ENCODE measurements at places on chromosomes 12 and 14.

- DNase-seq, result no peak
Observed at GRCh38 chr12:124323771-124324530, 29.1 kb downstream of the RFLNA start.

- no peak for DNase-seq
Observed at GRCh38 chr12:48980389-48980952, 2.3 kb downstream of the WNT1 start.

DNA sequence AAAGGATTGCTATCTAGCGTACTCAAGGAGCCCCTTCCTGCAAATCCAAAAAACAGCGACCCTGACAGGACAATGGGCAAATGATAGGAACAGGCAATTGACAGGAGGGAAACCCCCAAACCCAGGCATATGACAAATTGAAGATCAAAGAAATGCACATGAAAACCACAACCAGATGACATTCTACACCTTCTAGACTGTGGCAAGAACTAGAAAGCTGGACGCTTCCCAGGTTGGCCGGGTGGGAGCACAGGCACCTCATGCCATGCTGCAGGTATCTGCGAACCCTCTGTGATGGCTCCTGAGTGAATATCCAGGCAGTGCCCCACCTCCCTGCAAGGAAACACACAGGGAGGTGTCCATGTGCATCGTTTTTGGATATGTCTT is 37.1 kb downstream of the CMKLR1 start:
- DNase-seq, result no peak

GRCh38 chr12:49990273-49990672 is 17.5 kb downstream of the AQP6 start:
- DNase-seq, result no peak

DNA sequence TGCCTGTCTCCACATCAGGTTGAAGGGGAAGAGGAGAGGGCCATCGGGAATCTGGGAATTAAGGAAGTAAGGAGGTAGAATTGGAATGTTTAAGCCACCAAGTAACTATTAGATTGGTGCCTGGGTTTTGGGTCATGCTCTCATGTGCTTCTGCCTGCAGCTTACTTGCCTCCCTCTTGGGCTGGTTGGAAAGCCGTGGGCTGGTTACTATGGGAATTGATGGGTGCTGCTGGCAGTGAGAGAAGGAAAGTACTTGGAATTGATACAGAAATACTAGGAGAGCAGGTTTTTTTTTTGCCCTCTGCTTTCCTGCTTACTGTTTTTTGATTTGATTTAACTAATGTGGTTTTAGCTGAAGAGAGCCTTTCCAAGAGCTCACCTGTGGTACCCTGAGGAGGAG is 493.5 kb upstream of the RGS6 start:
- no peak for DNase-seq

GRCh38 chr12:58601529-58601928 is 318.8 kb downstream of the LRIG3 start:
- DNase-seq, result no peak

- no peak for DNase-seq
Observed at GRCh38 chr14:99976021-99976420, 89.2 kb upstream of the EVL start.

DNA sequence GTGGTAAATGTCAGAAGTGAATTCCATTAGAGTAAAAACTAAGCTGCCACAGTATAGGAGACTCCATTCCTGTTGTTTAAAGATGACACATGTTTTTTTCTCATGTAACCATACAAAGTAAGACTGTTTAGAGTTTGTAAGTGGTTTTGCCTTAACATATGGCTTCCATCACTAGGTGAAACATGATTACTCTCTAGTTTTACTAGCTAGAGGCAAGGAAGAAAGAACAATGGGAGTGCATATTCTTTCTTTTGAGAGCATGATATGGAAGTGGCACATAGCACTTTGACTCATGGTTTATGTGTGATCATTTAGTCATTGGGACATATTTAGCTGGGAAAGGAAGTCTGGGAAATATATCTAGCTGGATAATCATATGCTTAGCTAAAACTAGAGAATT is 7.7 kb downstream of the ATF7IP start:
- DNase-seq, result no peak

- no peak for DNase-seq
Observed at GRCh38 chr14:30972882-30973582, 52.4 kb upstream of the AP4S1 start.

- no peak for DNase-seq
Observed at GRCh38 chr12:124554429-124555029, 12.9 kb downstream of the NCOR2 start.

- no peak for DNase-seq
Observed at GRCh38 chr14:78178071-78178470, 7.9 kb downstream of the NRXN3 start.

DNA sequence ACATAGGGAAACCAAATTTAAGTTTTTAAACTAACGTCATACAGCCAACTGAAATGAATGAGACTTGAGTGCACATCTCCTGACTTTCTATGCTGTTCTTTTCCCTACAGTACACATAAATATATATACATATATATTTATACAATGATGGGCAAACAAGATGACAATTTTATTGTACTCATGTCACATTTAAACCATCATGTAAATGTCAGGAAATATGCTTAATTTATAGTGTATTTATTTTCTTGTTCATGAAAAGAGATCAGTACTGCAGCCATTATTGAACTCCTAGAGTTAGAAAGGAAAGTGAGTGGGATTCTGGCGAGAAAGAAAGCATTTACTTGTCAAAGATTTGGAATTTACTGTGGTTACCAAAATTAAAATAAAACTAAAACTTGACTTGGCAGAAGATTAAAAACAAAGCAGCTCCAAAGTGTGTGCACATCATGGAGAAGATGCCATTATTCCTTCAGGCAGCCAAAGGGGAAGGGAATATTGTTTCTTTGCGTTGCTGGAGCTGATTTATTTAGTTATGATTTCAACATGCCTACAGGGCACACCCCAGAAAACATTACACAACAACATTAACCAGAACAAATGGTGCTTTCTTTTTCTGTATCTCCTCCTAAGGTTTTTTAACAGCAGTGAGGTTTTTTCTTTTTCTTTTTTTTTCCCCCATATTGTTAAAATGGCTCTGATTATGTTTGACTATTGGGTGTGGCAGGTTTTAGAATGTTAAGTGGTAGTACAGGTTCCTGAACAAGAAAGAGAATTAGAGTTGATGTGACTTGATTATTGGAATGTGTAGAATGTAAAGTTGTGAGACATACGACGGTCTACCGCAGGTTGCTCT is 144.6 kb downstream of the RAD51B start:
- DNase-seq, result no peak

GRCh38 chr12:108833757-108834472 is 23.5 kb downstream of the SSH1 start:
- DNase-seq, result no peak

DNA sequence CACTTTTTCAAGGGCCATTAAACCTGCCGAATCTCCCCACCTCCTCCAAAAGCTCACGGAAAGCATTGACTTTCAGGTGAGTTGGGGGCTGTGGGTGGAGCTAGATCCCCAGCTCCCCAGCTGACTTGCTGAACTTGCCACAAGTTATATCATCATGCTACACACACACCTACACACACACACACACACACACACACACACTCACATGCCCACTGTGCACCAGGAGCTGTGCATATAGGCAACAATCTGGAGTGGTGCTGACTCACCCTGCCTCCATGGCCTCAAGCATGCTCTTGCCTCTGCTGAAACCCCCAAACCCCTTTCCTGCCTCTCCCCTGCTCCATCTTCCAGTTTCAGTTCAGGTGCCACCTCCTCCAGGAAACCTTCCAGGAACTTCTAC is 26.1 kb downstream of the SERPINA3 start:
- no peak for DNase-seq

DNA sequence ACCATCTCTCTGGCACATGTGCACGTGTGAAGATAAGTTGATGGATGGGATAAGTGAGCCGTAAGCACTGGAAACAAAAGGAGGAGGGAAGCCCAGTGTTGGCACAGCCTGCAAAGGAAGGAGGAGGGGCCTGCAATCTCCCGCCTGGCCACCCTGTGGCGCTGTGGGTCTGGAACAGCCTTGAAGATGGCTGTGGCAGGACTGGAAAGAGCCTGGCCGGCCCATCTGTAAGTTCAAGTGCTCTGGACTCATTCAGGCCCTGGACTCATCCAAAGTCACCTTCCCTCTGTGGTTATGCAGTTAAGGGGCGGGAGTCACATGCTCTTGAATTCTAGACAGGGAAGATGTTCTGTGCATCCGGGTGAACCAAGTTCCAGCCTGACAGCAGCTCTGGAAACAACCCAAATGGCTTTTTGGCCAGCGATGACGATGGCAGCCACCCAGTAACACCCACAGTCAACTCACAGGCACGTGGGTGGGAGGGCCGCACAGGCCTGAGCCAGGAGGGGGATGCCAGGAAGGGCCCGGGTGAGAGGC is 50.4 kb downstream of the CHGA start:
- DNase-seq, result no peak

GRCh38 chr12:65557438-65558181 is 266.7 kb upstream of the HMGA2 start:
- DNase-seq, result no peak

GRCh38 chr14:22613106-22613695 is 15.1 kb downstream of the ABHD4 start:
- no peak for DNase-seq

DNA sequence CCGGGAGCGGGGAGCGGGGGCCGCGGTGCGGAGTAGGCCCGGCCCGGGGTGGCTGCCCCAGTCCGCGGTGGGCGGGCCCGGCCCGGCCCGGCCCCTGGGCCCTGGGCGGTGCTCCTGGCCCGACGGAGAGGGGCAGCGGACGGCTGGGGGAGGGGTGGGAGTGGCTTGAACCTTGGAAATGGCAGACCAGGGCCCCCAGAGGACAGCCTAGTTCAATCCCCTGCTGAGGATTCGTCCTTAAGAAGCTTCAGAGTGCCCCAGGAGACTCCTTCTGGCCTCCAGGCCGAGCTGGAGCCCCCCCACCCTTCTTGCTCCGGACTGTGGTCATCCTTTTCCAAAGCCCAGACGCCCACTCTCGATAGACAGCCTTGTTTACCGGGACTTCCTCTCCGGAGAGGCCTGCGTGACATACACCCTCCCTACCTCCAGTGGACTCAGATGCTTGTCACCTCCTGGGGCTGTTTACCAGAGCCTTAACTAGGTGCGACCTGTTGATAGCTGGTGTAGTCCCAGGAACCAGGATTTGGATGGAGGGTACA is 458 bp downstream of the KHNYN start:
- DNase-seq, result no peak

DNA sequence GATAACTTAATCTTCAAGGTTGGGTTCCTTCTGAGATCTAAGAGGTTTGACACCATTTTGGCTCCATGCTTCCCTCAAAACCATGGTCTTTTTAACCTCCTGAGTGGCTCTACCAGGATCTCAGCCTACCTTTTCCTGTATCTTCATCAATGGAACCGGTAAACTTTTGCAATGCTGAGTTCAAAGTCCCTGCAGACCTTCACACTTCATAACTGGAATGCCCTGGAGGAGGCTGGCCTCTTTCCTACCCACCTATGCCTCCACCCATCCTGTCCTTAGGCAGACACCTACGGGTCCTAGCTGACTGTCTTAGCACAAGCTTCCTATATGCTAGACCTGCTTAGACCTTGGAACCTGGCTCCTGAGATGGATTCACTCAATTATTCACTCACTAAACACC is 89.5 kb upstream of the EEA1 start:
- DNase-seq, result no peak

GRCh38 chr14:95760596-95760995 is 46.7 kb upstream of the TCL1A start:
- DNase-seq, result no peak

- no peak for DNase-seq
Observed at GRCh38 chr12:4951083-4951482, 41.4 kb downstream of the KCNA1 start.

DNA sequence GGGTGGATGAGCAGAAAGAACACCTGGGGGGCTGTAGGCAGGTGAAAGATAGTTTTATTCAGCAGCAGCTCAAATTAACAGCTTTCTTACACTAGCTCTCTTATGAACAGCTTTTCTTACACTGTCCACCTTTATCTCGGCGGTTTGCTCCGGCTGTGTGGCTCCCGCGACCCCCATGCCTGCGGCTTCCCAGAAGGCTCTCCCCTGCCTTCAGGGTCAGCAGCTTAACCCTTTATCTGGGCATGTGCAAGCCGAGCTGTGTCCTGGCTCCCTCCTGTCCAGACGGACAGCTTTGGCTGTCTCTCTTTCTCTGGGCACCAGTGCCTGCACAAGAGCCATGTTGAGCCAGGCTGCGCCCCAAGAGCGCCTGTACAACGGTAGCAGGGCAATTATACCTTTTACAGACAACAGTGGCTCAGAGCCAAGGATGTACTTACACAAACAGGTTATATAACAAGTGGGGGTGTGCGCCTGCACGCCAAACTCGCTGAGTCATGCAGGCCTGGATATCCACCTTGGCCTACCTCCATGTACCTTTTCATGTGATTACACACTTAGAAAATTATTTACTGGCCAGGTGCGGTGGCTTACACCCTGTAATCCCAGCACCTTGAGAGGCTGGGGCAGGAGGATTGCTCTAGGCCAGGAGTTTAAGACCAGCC is 28.5 kb upstream of the KLHL42 start:
- no peak for DNase-seq

DNA sequence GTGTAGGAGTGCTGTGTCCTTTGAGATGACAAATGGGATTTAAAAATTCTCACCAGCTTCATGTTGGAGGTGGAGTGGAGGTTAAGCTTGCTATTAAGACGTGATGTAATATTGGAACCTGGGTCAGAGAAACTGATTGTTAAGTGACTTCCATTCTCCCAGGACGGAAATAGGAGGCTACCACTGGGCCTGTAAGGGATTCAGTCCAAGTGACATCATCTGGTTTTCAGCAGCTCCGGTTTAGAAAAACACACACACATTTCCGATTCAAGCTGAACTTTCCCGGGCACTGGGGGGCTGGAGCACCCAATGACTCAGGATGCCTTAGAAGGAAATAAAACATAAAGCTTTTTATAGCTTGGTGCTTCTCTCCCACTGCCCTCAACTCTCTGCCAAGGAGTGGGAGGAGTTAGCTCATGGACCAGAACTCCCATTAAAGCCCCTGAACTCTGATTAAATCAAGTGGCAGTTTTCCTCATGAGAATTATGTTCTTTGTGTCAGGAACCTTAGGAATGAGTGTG is 12.4 kb downstream of the CALM1 start:
- DNase-seq, result no peak

GRCh38 chr14:102088012-102088792 is 1.4 kb upstream of the HSP90AA1 start:
- DNase-seq, result peak; percentile 32

GRCh38 chr14:78242086-78242485 is 71.9 kb downstream of the NRXN3 start:
- no peak for DNase-seq

DNA sequence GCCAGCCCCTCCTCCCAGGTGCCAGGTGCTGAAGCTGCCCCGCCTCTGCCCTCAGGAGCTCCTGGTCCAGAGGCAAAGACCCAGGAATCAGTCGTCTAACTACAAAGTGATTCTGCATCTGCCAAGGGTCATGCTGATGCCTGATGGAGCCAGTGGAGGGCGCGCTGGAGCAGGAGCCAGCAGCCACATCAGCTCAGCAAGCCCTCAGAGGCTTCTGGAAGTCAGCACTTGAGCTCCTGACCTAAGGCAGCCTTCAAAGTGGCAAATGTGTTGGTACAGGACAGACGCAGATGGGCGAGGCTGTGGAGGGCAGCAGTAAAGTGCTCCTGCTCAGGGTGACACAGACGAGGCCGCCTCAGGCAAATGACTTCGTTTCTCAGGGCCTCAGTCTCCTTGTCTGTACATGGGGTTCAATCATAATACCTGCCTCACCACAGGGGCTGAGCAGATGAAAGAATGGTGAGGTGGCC is 10.9 kb downstream of the C12orf43 start:
- DNase-seq, result no peak

- no peak for DNase-seq
Observed at GRCh38 chr12:51932218-51933076, 19.1 kb upstream of the ACVR1B start.

- no peak for DNase-seq
Observed at GRCh38 chr12:26118308-26118707, 6.5 kb downstream of the BHLHE41 start.

Measured in SIG-M5 (cell line).